ENCODE measurements at places on chromosomes 5 and 9.
A peak's percentile ranks its signal among the peaks of the same experiment; 100 is the strongest.

GRCh38 chr9:87793292-87793691 lies 67.4 kb downstream of the CTSL start:
- DNase-seq, result peak; percentile 46

- peak; percentile 21 for DNase-seq
Observed at GRCh38 chr5:127958421-127959011, 125.0 kb upstream of the SLC12A2 start.

DNA sequence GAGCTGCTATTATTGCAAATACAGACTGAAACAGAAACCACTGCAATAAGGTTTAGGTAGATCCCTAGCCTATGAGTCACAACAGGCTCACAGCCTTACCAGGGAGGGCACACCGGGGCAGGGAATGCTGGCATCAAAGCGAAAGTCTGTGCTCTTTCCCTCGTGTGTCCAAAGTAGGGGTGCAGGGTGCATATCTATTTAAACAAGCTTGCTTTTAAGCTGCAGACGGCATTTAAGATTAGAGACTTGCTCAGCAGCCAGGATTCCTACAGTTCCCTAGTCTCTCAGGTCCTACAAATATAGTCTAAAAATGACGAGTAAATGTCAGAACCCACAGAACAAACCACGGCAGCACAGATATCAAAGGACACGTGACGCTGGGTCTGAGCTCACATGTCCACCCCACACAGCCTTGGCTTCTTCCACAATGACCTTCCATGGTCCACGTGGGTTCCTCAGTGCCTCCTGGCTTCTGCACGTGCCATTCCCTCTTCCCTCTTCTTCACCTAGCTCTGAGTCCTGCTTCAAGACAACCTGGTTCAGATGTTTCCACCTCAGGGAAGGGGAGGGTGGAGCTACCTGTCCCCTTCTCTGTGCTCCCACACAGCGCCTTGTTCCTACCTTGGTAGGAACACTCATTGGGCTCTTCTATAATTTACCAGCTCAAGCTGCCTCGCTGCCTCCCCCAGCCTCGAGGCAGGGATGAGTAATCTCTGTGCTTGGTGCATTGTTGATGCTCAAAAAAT lies 193.2 kb downstream of the MAPKAP1 start:
- DNase-seq, result no peak

DNA sequence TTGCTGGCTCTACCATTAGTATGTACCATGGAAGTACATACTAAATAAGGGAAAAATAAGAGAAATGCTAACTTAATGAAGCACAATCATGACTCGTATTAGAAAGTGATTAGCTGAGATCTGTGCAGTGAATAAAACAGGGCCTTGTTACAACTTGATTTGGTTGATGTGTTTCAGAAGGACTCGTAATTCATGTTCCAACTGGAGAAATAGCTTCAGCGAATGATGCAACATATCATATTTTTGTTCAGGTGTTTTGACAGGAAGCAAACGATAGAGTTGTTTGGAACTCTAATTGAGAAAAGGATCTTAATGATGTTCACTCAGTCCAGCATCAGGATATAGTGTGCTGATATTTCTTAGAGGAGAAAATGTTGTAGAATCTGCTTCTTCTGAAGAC lies 474.6 kb upstream of the WWC1 start:
- DNase-seq, result no peak

Data from HuH-7 (cell line).